Kidney epithelial cell (primary cell): ENCODE measurements at places on chromosomes 7 and 10. TPM values are rescaled to one million over a fixed set of nuclear protein-coding genes. Genes with fewer than 3 reads are reported as not detected.

- no peak for DNase-seq
Measured at GRCh38 chr10:43039624-43040481, 37.0 kb upstream of the RET start.

DNA sequence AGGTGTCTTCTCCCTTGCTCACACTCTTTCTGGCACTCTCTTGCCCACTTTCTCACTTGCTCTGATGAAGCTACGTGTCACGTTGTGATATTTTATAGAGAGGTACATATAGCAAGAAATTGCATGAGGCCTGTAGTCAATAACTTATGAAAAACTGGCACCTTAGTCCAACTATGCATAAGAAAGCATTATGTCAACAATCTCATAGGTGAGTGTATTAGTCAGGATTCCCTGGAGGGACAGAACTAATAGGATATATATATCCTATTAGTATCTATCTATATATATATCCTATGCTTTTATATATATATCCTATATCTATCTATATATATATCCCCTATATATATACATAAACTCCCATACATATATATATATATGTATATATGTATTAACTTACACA lies 18.8 kb upstream of the MDFIC start:
- DNase-seq, result no peak

LCOR gene
- 27.2 and 29.8 TPM in 2 replicates for total RNA-seq

HOXA13 gene
- not detected in 2 replicates for total RNA-seq

CPEB3 gene
- 1.2 and 1.3 TPM in 2 replicates for total RNA-seq

DNA sequence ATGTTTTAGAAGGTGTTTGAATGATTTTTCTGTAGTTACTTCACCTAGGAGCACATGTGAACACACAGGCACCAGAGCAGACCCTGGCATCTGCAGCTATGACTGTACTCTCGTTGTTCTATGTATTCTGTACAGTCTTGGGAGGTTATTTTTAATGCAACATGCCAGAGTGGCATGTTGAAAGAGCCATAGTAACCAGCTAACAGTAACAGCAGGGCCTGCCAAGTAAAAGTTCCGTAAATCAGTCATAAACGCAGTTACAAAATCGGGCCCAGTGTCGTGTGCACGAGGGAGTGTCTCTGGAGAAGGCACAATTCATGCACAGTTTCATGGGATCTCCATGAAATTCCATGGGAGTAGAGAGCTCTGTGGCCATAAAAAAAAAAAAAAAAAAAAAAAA lies 108.3 kb upstream of the CDK6 start:
- no peak for DNase-seq

GRCh38 chr7:1555813-1556543 lies at the start of gene TMEM184A:
Gene TMEM184A, minus strand, starts transcription at chr7:1556205. Its CDS starts 721 bp downstream, at chr7:1555484.
- peak; percentile 41 for DNase-seq

DNA sequence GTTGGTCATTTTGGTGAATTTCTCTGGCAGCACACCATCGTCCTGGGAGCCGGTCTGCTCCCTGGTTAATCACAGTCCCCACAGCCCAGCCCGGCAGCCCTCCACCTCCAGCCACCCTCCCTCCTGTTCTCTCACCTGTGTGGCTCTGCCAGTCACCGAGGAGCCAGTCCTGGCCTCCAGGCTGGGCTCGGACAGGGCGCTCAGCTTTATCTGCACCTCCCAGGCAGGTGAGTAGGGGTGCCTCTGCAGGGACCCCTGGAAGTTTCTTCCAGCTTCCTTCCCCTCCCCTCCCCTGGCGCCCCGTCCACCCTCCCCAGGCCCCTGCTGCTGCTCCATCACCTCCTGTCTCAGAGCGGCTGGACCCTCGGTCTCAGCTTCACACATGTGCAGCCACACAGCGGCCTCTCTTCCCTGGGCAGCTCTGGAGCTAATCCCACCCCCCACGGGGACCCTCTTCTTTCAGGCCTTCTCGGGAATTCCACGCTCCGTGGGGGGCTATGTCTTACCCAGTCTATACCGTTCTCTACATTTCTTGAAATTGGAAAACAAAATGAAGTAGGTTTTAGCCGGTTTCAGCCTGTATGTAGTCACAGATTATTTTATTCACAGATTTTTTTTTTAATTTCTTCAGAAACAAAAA lies 213.9 kb upstream of the PPP2R2D start:
- no peak for DNase-seq

DNA sequence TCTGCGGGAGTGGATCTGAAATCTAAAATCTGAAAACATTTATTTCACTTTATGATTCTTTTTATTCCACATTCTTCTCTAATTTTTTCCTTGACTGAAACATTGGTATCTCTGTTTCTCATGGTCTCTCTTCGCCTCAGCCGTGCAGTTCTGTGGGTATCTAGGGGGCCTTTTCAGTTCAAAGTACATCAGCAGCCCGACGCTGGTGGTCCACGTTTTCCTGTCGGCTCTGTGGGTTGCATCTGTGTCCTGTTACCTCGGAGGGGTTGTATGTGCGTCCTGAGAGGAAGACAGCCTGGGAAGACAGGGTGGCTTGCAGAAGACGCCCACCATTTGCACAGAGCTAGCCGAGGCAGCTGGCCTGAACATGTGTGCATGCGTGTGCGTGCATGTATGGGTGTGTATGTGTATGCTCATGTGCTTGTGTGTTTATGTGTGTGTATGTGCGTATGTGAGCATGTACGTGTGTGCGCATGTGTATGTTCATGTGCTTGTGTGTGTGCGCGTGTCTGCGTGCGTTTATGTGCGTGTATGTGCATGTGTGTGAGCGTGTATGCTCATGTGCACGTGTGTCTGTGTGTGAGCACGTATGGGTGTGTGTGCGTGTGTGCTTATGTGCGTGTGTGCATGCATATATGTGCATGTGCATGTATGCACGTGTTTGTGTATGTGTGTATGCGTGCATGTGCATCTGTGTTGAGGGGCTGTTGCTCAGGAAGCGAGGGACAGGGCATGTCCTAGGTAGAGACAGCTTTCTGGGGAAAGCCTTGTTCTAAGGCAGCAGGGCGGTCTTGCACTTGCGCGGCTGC lies 211.8 kb downstream of the ADARB2 start:
- no peak for DNase-seq

PITRM1 gene
- 74.1 and 76.9 TPM in 2 replicates for total RNA-seq

PLEKHS1 gene
- not detected in 2 replicates for total RNA-seq

ZCWPW1 gene
- total RNA-seq, result 0.88 and 1.8 TPM in 2 replicates

DNA sequence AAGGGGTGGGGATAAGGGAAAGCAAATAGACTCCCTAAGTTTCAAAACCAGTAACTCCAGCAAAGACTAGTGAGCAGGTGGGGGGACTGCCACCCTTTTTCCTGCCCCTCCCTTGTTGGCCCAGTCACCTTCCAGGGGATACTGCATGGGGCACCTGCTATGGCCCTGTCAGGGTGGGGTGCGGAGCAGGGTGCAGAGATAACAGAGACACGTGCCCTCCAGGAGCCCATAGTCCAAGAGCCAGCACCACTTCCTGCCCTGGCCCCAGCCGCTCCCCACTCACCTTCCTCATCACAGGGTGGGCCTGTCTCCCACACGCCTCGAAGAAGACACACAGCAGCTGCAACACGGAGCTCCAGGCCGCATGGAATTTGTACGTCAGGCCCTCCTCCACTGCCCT lies 20.6 kb downstream of the RRP12 start:
- DNase-seq, result no peak

DNA sequence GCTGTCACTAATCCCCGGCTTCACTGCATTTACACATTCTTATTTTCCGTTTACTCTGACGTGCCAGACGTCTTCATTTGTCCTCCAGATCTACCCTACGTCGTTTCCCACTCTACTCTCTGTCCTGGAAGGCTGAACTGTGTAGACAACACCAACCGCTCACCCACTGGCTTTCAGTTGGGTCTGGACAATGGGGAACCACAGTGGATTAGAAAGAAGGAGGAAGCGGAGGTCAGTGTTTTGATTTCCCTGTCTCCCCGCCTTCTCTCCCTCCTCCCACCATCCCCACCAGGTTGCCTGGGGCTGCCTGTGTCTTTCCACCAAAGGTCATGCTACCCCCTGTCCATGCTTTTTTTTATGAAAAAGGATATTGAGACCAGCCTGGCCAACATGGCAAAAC lies 14.0 kb upstream of the CTBP2 start:
- DNase-seq, result no peak

GRCh38 chr10:63206997-63207811 lies 74.1 kb downstream of the NRBF2 start:
- DNase-seq, result no peak

- no peak for DNase-seq
Measured at GRCh38 chr10:98617906-98618520, 171.3 kb upstream of the HPS1 start.

DNA sequence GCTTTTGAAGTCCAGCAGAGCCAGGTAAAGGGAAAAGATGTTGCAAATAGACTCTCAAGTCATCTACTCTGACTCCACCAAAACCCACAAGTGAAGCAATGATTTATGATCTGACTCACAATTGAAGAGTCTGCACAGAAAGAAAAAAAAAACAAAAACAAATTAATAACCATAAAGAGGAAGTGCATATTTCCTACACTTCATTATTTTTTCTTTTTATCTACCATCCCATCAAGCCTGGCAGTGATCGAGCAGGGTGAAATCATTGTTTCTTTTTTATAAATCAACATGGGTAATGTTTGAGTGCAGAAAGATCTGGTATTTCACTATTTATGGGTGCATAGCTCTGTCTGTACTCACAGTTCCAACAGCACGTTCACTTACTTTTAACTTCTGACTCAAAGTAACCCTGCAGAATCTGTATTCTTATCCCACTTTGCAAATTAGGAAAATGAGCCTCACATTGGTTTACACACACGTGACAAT lies 829.0 kb downstream of the TNS3 start:
- peak; percentile 49 for DNase-seq

MET gene
- total RNA-seq, result 158 and 161 TPM in 2 replicates

SPDYE9 gene
- not detected in 2 replicates for total RNA-seq

ZMYND11 gene
- 57.0 and 60.0 TPM in 2 replicates for total RNA-seq

DNA sequence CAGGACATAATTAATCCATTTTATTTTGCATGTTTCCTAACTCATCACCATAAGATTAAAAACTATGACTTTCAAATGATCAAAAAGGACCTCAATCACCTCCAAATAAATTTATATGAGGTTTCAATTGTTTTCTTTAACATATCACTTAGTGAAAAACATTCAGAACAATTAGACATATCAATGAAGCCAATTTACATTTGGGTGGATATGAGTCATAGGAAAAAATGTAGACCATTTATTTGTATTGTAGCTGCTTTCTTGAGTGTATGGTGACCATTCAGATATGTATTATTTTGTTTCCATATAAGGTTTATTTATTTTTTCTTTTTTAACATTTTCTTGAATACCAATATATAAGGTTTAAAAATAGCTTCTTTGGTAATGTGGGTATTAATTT lies 13.3 kb upstream of the EXOC6 start:
- no peak for DNase-seq

- no peak for DNase-seq
Measured at GRCh38 chr7:90313907-90314306, 7.2 kb downstream of the FAM237B start.

- peak; percentile 16 for DNase-seq
Measured at GRCh38 chr10:98170249-98171117, 36.0 kb downstream of the R3HCC1L start.

LOXL4 gene
- 5.7 and 6.1 TPM in 2 replicates for total RNA-seq

GRCh38 chr7:67786021-67786420 lies 789.4 kb downstream of the TYW1 start:
- DNase-seq, result no peak

C10orf62 gene
- not detected in 2 replicates for total RNA-seq

DNA sequence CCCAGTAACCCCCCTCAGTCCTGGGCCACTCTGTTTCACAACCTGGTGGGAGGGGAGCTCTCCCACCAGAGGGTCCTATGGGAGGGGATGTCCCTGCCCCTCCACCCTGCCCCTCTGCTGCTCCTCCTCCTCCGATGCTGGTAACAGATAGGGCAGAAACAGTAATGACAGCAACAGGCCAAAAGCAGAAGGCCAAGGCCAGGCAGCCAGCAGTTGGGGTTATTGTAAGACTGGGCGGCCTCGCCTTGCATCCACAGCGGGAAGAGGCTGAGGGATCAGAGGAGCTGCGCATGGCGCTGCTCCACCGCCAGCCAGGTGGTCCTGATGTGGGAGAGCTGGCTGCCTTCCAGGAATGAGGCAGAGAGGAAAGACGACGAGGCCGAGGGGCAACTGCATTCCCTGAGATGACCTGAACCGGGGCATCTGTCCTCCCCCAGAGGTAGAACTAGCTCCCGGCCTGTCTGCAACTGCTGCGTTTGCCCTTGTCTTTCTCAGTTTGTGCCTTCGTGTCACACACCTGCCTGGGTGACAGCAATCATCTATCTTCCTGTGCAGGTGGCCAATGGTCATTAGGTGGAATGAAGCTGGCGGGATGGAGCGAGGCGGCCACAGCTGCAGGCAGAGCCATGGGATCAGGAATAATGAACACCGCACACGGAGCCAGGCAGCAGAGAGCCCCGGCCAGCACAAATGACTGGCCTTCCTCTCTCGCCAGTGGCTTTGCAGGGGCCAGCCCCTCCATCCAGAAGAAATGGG lies 54.0 kb upstream of the CACUL1 start:
- DNase-seq, result no peak

- DNase-seq, result no peak
Measured at GRCh38 chr7:18471476-18472160, 23.9 kb upstream of the HDAC9 start.

ACSM6 gene
- not detected in 2 replicates for total RNA-seq

GRCh38 chr10:58173391-58173790 lies 94.3 kb downstream of the IPMK start:
- DNase-seq, result no peak

GRCh38 chr7:68393051-68393450 lies 1205.2 kb upstream of the AUTS2 start:
- no peak for DNase-seq

DNA sequence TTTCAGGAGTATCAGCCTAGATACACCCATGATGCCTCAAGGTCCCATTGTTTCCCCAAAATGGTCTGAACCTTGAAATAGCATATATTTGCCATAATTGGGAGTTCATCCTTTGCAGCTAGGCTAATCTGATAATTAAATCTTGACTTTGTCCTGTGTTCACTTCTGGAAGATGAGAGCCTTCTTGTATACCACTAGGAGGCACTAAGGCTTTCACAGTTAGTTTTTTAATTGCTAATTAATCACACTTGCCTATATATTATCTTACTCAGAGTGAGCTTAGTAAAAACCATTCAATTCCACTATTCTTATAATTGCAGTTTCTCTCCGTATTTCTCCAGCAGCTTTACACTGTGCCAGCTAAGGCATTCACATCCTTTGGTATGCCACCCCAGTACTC lies 48.7 kb upstream of the MAGI2 start:
- DNase-seq, result no peak

GRCh38 chr7:107773027-107773426 lies 29.1 kb downstream of the CBLL1 start:
- no peak for DNase-seq

GRCh38 chr10:123634221-123634620 lies 31.9 kb upstream of the GPR26 start:
- DNase-seq, result no peak

DNA sequence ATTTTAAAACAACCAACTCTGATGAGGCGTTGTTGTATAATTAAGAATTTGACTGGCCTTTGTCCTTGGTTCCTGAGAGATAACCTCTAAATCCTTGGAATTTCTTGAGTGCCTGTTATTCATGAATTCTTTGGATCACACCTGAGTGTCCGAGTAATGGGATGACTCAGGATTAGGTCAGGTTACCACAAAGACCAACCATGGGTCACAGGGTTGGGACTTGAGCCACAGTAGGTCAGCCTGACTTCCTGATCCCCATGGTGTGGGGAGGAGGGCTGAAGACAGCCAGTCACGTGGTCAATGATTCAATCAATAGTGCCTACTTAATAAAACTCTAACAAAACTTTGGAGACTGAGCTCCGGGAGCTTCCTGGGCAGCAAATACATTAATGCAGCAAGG lies 192.5 kb downstream of the GFRA1 start:
- peak; percentile 75 for DNase-seq
